ENCODE measurements at places on chromosomes 5 and 9.

GRCh38 chr9:108934323-108934893 is at the start of gene ABITRAM:
ABITRAM (plus strand) TSS chr9:108934400; CDS start chr9:108934487, 87 bp downstream.
- peak; percentile 70 for DNase-seq

DNA sequence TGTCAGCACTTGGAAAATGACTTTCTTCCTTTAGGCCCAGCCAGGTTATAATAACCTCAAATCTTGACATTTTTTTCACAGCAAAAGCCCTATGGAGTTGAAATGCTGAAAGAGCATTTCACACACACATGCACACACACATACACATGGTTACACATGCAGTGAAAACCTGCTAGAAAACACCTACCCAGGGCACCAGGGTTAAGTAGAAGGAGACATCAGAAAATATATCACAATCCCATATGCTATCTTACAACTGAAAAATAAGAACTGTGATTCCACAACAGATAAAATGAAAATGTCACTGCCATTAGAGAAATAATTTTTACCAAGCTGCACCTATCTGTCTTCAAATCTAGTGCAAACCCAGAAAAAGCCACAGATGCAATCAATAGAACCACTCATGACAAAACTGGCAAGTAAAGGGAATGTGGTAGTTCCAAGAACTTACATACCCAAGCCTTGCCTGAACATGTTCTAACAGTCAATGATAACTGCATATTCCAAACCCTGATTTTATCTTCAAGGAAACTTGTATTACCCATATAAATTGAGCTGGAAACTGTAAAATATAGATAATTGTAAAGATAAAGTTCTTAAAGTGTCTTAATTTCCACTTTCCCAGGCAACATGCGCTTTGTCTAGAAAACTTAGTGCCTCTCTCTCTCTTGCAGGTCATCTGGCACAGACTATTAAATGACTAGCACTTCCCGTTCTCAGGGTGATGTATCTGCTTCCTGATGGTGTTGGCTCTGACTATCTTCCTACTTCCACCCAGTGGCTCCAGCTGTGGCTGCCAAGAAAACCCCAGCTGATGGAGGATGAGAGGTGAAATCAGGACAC is 250.2 kb upstream of the PTGER4 start:
- DNase-seq = no peak

GRCh38 chr9:38024036-38024681 is 44.9 kb downstream of the SHB start:
- no peak for DNase-seq

GRCh38 chr5:92769978-92770377 is 811.0 kb downstream of the NR2F1-AS1 start:
- no peak for DNase-seq

DNA sequence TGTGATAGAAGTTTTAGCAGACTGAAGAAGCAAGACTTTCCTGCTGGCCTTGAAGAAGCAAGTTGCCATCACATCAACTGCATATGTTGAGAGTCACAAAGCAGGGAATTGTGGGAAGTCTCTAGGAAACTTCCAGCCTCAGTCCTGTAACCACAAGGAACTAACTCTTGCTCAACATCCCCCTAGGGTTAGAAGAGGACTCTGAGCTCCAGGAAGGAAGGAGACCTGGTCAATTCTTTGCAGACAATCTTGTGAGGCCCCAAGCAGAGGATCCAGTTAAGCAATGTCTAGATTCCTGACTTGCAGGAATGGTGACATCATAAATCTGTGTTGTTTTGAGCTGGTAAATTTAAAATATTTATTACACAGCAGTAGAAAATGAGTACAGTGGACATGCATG is 18.6 kb upstream of the ZNF366 start:
- no peak for DNase-seq

- DNase-seq = no peak
Observed at GRCh38 chr9:124473310-124473709, 23.1 kb downstream of the ADGRD2 start.

- no peak for DNase-seq
Observed at GRCh38 chr5:123561230-123561629, 49.3 kb downstream of the CSNK1G3 start.

DNA sequence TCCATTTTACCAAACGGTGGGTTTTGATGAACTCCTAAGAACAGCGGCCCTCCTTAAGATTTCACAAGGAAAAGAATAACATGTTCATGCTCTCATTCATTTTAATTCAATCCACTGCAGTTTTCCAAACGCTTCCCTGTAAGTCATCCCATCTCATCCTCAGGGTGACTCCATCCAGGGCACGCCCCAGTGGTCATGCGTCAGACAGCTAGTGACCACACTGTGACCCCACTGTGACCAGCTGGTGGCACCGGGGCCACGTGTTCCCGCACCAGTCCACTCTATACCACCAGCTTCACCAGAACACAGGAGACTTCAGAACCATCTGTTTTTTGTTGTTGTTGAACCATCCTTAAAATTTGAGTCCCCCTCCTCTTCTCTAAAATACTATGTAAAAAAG is 14.3 kb downstream of the ATPSCKMT start:
- DNase-seq = no peak
